Motor neuron (in vitro differentiated cells): ENCODE measurements at places on chromosomes 3 and 15. TPM values are rescaled to one million over a fixed set of nuclear protein-coding genes. Genes with fewer than 3 reads are reported as not detected.

The ROBO2 gene
- 45.8 and 47.7 TPM in 2 replicates for total RNA-seq

The TGM5 gene
- total RNA-seq, result 0.33 and 0.83 TPM in 2 replicates

The SLC30A4 gene
- total RNA-seq, result 3.5 and 4.1 TPM in 2 replicates

The CYP1A1 gene
- 0.54 and 0.68 TPM in 2 replicates for total RNA-seq

The DPPA2 gene
- total RNA-seq, result 0.33 and 0.63 TPM in 2 replicates

The ABHD14A gene
- total RNA-seq, result 35.5 and 37.4 TPM in 2 replicates

The POLQ gene
- total RNA-seq, result 0.50 and 0.52 TPM in 2 replicates

The TM6SF1 gene
- 3.8 and 4.3 TPM in 2 replicates for total RNA-seq

The TIMP4 gene
- total RNA-seq, result 0.22 and 0.54 TPM in 2 replicates

The C3orf85 gene
- not detected in 2 replicates for total RNA-seq

The CFAP100 gene
- total RNA-seq, result 0.90 TPM in 1 of 2 replicates, not detected in the other

The ARRDC4 gene
- 114 and 127 TPM in 2 replicates for total RNA-seq

The ARL8B gene
- total RNA-seq, result 27.1 and 27.6 TPM in 2 replicates

The UBA3 gene
- 77.6 and 82.3 TPM in 2 replicates for total RNA-seq

The CCDC39 gene
- 10.9 and 11.3 TPM in 2 replicates for total RNA-seq

The MEGF11 gene
- 10.2 and 12.1 TPM in 2 replicates for total RNA-seq

The EXD1 gene
- total RNA-seq, result 0.09 TPM in 1 of 2 replicates, not detected in the other

The TMEM40 gene
- not detected in 2 replicates for total RNA-seq

The C3orf70 gene
- 1.9 and 2.0 TPM in 2 replicates for total RNA-seq

The SCN11A gene
- total RNA-seq, result 1.2 TPM in 2 replicates

The NLGN1 gene
- 16.6 and 23.0 TPM in 2 replicates for total RNA-seq

The CFAP91 gene
- 0.77 and 0.90 TPM in 2 replicates for total RNA-seq

The CIDEC gene
- 0.43 TPM in 1 of 2 replicates, not detected in the other for total RNA-seq

The WNT7A gene
- 1.1 and 1.3 TPM in 2 replicates for total RNA-seq

The NPAP1 gene
- under 0.01 and 0.13 TPM in 2 replicates for total RNA-seq

The UQCRC1 gene
- 211 and 220 TPM in 2 replicates for total RNA-seq

The AP3S2 gene
- 35.5 and 42.9 TPM in 2 replicates for total RNA-seq

The TRIM42 gene
- 0.58 TPM in 1 of 2 replicates, not detected in the other for total RNA-seq

The PLOD2 gene
- total RNA-seq, result 32.3 and 33.1 TPM in 2 replicates

The ZIC1 gene
- 1.5 and 2.7 TPM in 2 replicates for total RNA-seq
